ENCODE measurements at places on chromosomes 12 and 14. TPM values are rescaled to one million over a fixed set of nuclear protein-coding genes. Genes with fewer than 3 reads are reported as not detected.

The ANO6 gene
- total RNA-seq, result 51.8 TPM

The KLRB1 gene
- 1.6 TPM for total RNA-seq

DNA sequence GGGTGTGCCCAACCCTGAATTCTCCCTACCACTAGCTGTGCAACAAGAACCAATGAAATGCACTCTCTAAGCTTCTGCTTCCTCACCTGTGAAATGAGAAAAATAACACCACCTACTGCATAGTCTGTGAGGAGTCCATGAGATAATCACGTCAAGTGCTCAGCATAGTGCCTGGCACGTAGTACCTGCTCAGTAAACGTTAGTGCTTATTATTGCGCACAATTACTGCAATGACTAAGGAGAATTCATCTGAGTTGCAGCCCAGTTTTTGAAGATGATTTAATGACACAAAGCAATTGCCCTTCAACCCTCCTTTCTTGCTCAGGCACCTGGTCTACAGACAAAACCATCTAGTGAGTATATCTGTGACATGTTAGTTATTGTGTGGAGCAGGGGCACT, 8.8 kb downstream of the VDR start:
- H3K36me3 ChIP-seq, result no peaks in the 10 kb centered on the region
- no peak overlapping the region for H3K27ac ChIP-seq
- H3K4me3 ChIP-seq, result no peak overlapping the region
- H3K4me1 ChIP-seq, result no peaks in the 10 kb centered on the region
- no peaks in the 10 kb centered on the region for H3K27me3 ChIP-seq

- DNase-seq, result no peak
- H3K27me3 ChIP-seq, result no peaks in the 10 kb centered on the region
- H3K4me3 ChIP-seq, result no peak overlapping the region
- H3K4me1 ChIP-seq, result no peaks in the 10 kb centered on the region
- no peaks in the 10 kb centered on the region for H3K36me3 ChIP-seq
Measured at GRCh38 chr12:132323171-132324010, 6.0 kb downstream of the GALNT9 start.

DNA sequence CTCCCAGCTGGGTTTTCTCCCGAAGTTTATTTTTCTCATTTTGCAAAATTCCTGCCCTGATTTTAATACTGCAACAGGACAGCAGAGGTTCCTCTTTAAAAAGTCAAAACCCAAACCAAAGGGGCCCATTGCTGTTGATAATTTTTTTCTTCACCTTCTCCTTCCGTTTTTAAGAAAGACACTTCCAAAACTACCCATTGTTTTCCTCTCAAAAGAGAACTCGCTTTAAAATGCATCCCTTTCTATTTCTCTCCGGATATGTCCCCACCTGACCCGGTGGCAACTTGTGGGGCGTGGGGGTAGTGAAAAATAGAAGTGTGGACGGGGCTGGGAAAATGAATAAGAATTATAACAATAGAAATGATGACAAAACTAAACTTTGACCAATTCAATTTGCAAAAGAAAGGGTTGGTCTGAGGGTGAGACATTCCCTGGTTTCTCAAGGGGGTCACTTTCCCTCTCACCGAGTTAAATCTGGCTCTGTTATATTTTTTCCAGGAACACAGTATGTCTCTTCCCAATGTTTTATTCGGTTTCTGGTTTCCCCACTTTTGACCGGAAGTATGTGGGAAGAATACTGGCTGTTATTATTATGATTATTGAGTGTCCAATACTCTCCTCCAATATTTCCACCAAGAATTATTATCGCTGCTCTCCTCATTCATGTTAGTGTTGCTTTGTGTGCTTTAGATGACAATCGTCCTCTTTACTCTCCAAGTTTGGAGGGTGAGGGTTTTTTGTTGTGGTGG, 4.1 kb upstream of the TBX5 start:
- peaks cover 10% of the 10 kb centered on the region for H3K4me1 ChIP-seq
- no peaks in the 10 kb centered on the region for H3K36me3 ChIP-seq
- H3K4me3 ChIP-seq, result no peak overlapping the region
- H3K27me3 ChIP-seq, result peaks cover 46% of the 10 kb centered on the region
- DNase-seq, result no peak
- no peak overlapping the region for H3K27ac ChIP-seq

DNA sequence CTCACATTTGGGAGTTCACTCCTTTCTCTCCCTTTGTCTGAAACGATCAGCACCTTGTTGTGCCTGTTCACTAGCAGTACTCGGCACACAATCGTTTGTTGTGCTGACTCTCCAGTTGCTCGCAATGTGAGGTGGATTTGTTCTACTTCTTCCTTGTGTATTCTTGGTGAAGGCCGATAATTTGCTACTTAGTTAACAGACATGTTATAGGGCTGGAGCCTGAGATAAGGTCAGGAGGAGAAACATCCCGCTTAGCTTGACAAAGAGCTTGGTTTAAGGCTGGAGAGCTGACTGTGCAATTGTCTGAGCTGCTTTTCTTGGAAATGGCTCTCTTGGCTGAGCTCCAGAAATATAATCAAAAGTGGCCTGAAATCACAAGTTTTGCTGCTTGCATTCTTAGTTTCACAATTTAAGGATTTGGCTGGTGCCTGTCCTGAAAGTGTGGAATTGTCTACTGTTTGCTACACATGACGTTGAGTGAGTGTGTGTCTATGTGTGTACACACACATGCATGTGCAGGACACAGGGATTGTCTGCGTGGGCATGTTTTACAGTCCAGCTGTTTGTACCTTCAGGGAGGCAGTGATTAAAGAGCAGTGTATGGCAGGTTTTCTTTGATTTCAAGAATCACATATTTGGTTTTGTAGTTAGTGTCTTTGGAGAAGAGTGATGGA, 77.7 kb downstream of the ARF6 start:
- no peaks in the 10 kb centered on the region for H3K27me3 ChIP-seq
- no peak for DNase-seq
- H3K27ac ChIP-seq, result peak overlapping the region; percentile 22
- peaks cover 34% of the 10 kb centered on the region for H3K4me1 ChIP-seq
- H3K36me3 ChIP-seq, result no peaks in the 10 kb centered on the region
- no peak overlapping the region for H3K4me3 ChIP-seq

- no peaks in the 10 kb centered on the region for H3K4me1 ChIP-seq
- DNase-seq, result no peak
- H3K4me3 ChIP-seq, result no peak overlapping the region
- H3K27ac ChIP-seq, result no peak overlapping the region
- no peaks in the 10 kb centered on the region for H3K27me3 ChIP-seq
Measured at GRCh38 chr12:5520831-5521230, 88.9 kb downstream of the NTF3 start.

Data from right lobe of liver (tissue), 6 donors.